Cardiac ventricle fibroblast (primary cell): ENCODE measurements at places on chromosomes 16 and 17. TPM values are rescaled to one million over a fixed set of nuclear protein-coding genes. Genes with fewer than 3 reads are reported as not detected.

Gene LMF1
- 26.4 and 41.9 TPM in 2 replicates for total RNA-seq

Gene TRPV3
- total RNA-seq, result 1.0 and 4.7 TPM in 2 replicates

Gene MPP2
- 7.1 and 7.6 TPM in 2 replicates for total RNA-seq

Gene SRR
- total RNA-seq, result 18.5 and 26.4 TPM in 2 replicates

Gene PRAC2
- total RNA-seq, result not detected in 2 replicates

Gene TUBB3
- total RNA-seq, result 63.9 and 72.3 TPM in 2 replicates

Gene TBX21
- not detected in 2 replicates for total RNA-seq

Gene CD19
- total RNA-seq, result not detected in 2 replicates
